NCI-H1105 (cell line): ENCODE measurements at places on chromosomes 4 and X.

GRCh38 chrX:30613721-30614120, 36.2 kb upstream of the TASL start:
- DNase-seq: no peak

- no peak for DNase-seq
Measured at GRCh38 chr4:72390409-72390808, 178.6 kb downstream of the ADAMTS3 start.

DNA sequence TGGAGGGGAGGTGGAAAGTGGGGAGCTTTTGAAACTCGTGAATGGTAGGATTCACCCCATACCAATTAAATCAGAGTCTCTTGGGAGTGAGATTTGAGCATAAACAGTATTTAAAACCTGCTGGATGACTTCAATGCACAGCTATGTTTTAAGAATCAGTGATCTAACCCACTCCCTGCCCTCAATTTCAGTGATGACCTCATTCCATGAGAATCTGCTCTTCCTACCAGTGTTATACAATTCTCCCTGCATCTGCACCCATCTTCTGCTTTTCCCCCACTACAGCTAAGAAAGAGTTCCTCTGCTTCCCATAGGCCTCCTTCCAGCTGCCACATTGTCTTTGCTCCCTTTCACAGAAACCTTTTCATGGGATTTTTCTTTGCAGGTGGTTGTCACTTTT, 18.3 kb upstream of the H2AZ1 start:
- no peak for DNase-seq

- peak; percentile 9 for DNase-seq
Measured at GRCh38 chrX:43971966-43972961, 926 bp downstream of the NDP start.

GRCh38 chr4:183721207-183722081, 62.4 kb downstream of the TRAPPC11 start:
- no peak for DNase-seq

- DNase-seq: peak; percentile 58
Measured at GRCh38 chr4:114688059-114688458, 89.5 kb downstream of the UGT8 start.

- DNase-seq: no peak
Measured at GRCh38 chr4:6965329-6965728, 55.7 kb downstream of the TBC1D14 start.

DNA sequence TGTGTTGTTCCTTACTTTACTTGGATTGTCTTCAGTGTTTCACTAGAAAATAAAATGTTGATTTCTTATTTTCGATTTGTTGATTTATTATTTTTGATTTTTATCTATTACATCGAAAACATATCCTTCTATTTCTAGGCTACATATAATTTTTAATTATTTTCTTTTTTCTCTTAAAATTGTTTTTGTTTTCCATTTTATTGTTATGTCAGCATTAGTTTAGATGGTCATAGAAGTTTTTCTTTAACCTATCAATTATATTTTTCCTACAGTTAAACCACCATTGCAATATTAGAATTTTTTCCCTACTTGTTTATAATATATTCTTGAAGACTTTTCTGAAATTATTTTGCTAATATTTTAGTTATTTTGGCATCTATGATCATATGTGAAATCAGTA, 1685.1 kb downstream of the RPA4 start:
- no peak for DNase-seq

DNA sequence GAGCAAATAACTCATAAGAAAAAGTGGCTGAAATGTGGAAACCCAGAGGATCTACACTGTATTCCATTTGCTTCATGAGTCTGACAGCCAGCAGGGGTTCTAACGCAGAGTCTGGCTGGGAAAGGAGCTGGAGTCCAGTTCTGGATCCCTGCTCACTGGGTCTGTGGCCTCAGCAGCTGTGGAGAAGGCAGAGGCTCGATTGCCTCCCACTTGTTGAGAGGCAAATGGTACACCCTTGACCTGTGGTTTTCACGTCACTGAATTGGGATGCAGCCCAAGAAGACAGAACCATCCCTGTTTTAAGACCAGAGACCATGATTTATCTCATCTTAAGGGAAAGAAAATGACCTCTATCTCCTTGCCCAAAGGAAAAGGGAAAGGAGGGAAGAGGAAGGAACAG, 147.0 kb upstream of the NOCT start:
- no peak for DNase-seq

DNA sequence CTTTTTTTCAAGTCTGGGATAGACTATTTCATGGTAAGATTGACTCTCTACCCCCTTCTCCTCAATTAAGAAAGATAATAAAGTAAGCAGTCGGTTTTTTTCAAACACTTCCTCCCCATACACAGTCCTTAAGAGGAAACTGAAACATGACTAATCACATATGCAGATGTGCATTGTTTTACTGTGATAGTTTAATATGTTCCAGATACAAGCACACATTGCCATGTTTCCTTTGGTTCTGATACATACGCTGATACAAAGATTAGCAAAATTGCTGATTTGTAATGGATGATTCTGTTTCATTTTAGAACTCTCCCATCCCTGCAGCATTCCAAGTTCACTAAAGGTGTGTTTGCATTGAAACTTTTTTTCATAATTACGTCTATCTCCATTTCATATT, 76.1 kb downstream of the FBXO8 start:
- DNase-seq: no peak

GRCh38 chrX:137999552-137999951, 433.6 kb downstream of the ZIC3 start:
- DNase-seq: no peak

GRCh38 chrX:31021537-31021936, 50.3 kb downstream of the FTHL17 start:
- no peak for DNase-seq

GRCh38 chr4:3079694-3080123, 5.2 kb downstream of the HTT start:
- no peak for DNase-seq

DNA sequence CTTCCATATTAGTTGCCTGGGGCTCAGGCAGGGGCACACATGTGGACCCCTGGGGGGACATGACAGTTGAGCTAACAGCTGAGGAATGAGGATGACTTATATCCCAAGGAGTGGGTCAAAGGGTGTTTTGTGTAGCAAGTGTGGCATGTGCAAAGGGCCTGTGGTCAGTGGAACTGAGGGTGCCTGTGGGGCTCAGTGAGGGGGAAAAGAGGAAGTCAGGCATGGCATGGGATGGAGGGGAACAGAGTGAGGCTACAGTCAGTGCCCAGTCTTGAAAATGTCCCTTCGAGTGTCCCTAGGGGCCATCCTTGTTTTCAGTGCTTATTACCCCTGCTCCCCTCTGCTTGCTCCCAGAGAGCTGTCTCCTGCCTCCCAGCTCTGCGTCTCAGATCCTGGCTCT, 64.3 kb upstream of the CD99 start:
- no peak for DNase-seq

GRCh38 chrX:153769865-153770600, 6.0 kb downstream of the PLXNB3 start:
- no peak for DNase-seq

GRCh38 chr4:109389369-109390114, 44.1 kb upstream of the SEC24B start:
- no peak for DNase-seq

DNA sequence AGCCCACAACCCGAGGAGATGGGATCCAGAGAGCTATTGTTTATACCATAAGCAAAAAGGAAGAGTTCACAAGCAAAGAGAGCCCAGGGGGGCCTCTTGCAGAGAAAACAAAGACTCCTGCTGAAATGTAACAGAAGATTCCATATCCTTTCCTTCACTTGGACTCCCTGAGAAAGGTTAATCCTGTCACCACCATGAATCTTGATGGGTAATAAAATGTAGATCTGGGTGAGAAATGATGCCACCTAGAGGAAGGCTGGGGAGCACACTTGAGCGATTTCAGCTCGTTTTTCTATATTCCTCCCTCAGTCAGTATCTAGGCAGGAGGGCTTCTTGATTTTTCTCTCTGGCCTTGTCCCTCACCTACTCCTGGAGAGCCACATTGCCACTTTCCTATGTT, 10.2 kb upstream of the KCNE5 start:
- DNase-seq: no peak

DNA sequence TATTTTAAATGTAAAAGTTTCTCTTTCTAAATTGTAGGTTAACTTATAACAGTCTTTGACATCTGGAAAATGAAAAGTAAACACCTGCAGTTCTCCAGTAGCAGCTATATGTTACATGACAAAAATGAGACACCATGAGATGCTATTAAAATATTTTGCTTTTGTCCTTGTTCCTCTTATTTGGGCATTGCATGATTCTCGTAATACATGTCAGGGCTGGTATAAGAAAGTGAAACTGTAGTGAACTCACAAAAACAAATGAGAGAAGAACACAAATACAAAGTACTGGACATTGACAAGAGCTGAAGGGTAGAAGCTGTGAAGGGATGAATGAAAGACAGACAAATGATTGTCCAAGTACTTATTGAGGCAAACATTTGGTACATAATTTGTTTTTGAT, 9.0 kb downstream of the GK2 start:
- DNase-seq: no peak

- DNase-seq: no peak
Measured at GRCh38 chr4:44425614-44426208, 22.9 kb downstream of the KCTD8 start.

GRCh38 chr4:96630839-96631238, 790.9 kb downstream of the PDHA2 start:
- DNase-seq: no peak

GRCh38 chr4:108762559-108763225, at the start of gene ETNPPL:
TSS of gene ETNPPL (minus strand) at chr4:108763053. CDS start at chr4:108762898, 155 bp downstream.
- DNase-seq: peak; percentile 5

GRCh38 chr4:8524595-8525382, 55.4 kb upstream of the GPR78 start:
- DNase-seq: no peak

- DNase-seq: no peak
Measured at GRCh38 chr4:154617820-154618317, 5.4 kb upstream of the FGG start.
